ENCODE measurements at places on chromosomes 4 and X.
A peak's percentile ranks its signal among the peaks of the same experiment; 100 is the strongest.

DNA sequence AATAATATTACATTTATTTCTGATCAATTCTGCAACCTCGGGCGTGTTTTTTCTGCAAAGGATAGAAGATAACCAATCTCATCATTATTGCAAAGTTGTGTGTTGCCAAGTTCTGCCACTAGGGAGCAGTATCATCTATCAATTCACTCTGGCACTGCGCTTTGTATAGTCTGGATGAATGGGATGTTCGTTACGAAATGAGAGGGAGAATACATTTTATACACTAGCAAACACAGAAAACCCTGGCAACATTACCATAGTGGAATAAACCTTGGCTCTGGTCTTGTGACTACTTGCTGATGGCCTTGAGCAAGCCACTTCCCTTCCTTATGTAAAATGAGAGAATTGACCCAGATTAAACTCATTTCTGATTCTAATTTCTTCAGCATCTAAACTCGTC is 97.5 kb upstream of the ZNF518B start:
- no peak for DNase-seq

- no peak for DNase-seq
Measured at GRCh38 chr4:1478766-1479355, 72.6 kb upstream of the NKX1-1 start.

DNA sequence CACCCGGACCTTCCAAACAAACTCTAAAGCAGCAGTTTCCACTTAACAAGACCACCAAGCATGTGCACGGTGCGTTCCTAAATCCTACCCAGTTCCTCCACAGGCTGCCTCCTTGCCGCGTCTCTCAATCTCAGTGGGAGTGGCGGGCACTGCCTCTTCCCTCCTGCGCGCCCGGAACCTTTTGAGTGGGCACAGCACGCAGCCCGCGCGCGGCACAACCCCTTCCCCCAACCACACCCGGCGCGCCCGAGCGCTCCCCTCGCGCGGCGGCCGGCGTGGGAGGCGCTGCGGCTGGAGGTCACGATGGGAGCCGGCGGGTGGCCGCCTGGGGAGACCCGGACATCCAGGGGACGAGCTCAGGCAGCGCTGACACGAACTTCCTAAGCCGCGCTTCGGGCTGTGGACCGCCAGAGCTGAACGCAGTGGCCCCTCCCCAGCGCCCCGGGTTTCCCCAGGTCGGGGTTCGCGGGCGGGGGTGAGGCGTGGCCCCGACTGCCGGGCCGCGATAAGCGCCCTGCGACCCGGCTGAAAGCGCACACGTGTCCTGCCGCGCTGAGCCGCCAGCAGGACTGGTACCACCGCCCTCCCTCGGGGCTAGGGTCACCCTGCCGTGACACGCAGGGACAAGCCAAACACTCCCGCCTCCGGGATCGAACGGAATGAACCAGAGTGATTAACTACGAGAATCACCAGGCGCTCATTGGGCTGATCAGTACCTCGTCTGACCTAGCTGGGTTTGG is at the start of gene ABCG2:
ABCG2 (minus strand) TSS at position 151 of the 740 bp plus-strand sequence. CDS start 18,644 bp downstream, outside the sequence.
- peak; percentile 42 for DNase-seq

- DNase-seq = no peak
Measured at GRCh38 chr4:158461336-158461735, 60.3 kb upstream of the RXFP1 start.

GRCh38 chr4:114088481-114088880 is 109.0 kb upstream of the ARSJ start:
- no peak for DNase-seq

DNA sequence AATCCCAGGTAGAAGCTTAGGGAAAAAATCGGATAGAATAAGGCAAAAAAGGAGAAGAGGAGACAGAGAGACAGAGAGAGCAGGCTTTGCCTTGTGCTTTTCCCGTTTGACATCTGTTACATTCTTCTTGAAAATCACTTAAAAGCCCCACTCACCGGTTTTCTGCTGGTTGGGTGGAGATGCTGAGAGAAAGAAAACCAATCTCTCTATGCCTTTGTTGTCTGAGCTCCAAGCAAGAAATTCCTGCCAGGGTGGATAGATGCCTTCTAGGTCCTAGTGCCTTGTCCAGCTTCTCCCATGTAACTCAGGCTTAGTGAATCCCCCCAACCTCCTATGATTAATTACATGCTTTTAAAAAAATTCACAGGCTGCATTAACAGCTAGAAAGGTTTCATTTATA is at the start of gene DCX:
DCX (minus strand) TSS at position 210 of the 400 bp plus-strand sequence. CDS start 1,794 bp downstream, outside the sequence.
- DNase-seq = no peak

DNA sequence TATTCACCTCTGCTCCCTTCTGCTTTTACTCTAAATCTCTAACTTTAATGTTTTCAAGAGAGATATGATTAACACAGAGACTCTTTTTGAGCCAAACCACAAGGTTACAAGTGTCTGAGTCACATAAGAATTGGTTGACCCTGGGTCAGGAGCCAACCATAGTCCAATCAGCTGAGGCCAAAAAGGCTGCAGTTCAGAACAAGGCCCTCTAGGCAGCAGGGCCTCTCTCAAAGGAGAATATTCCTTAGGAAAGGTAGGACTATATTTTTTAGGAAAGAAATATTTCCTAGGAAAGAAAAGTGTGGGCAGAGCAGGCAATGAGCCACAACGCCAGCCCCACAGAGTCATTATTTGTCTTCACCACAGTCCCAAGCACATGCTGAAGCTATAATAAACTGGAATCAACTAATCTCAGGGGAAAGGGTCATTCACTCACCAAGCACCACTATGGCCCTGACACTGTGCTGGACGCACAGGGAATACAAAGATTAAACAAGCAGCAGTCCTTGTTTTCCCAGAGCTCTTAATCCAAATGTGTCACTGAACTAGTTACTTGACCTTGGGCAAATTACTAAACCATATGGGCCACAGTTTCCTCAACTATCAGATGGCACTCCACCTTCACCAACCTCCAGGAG is 2.2 kb downstream of the ATP8A1 start:
- no peak for DNase-seq

DNA sequence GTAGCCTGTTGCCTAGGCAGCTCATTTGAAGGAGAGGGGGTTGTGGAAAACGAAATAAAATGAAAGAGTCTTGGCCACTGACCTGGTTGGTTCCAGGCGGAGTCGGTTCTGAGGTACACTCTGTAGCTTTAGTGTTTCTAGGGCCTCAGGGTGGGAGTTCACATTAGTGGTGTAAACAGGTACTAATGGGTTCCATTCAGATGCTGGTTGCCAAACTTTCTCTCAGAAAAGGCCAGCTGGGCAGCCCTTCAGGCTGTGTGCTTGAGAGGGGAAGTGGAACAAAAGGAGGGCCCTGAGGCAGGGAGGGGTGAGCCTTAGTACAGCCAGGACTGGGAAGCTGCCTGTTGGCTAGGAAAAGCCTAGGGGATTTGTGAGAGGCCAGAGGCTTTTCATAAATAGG is 24.8 kb downstream of the NHSL2 start:
- DNase-seq = no peak

DNA sequence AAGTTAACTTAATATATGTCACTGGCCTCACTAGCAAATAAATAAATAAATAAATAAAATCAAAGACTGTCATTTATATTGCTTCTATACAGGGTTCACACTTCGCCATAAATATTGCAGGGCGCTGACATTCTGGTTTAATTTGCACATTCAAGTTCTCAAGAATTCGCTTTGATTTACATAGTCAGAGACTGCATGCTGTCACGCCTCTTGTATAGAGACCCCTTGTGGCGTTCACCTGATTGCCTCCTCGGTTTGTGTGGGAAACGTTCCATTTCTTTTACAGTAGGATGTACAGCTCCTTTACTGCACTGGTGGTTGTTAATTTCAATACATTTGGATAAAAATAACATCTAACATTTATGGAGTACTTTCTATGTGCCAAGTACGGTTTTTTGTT is 71.3 kb upstream of the ADGRG2 start:
- DNase-seq = no peak

DNA sequence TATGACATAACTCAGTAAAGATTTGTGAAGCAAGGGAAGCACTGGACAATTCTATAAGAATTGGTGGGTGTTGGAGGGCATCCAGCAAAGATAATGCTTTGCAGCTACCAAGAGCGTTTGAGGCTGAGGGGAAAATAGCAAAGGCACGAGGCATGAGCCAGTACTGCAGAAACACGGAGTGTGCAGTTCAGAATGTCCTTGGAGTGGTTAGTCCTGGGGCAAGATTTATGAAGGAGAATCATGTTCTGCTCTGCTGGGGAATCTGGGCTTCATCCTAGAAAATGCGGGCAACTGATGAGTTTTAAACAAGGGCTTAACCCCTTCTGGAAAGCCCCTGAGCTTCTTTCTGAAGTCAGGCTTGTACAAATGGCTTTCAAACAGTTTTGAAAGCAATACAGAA is 452.5 kb downstream of the IL15 start:
- DNase-seq = no peak

- DNase-seq = no peak
Measured at GRCh38 chr4:22238742-22239141, 277.1 kb downstream of the ADGRA3 start.

DNA sequence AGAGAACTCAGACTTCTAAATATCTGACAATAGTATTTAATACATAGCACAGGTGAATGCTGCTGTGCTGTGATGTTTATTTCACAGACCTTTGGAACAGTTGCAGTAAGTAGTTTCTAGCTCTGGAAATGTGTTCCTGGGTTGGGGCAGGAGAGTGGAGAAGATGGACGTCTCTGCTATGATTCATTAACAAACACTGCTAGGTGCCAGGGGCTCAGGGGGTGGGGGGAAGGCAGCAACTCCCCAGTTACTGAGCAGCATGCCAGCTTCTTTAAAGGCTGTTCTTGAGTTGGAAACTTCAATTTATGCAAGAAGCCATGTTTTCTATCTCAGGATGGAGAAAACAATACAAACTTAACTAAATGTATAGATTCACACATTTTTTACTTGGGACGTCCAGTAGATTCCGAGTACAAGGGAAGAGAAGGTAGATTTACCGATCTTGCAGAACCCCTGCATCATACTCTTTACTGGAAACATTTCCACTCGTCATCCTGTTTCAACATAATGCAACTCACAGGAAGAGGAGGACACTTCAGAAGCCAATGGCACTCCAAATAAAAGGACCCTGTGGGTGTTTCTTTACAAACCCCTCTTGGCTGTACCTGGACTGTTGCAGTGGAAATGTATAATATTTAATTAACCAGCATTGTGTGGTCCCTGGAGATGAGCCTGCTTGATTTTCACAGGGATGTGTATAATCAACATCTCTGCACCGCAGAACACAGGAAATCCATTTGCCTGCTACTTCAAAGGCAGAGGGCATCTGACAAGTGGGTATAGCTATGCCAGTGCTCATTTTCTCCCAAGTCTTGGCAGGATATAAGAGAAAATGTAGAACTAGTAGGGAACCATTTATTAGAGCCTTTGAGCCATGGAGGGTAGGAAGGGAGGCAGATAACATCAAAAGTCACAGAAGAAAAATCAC is 171.4 kb downstream of the SH3KBP1 start:
- DNase-seq = no peak

DNA sequence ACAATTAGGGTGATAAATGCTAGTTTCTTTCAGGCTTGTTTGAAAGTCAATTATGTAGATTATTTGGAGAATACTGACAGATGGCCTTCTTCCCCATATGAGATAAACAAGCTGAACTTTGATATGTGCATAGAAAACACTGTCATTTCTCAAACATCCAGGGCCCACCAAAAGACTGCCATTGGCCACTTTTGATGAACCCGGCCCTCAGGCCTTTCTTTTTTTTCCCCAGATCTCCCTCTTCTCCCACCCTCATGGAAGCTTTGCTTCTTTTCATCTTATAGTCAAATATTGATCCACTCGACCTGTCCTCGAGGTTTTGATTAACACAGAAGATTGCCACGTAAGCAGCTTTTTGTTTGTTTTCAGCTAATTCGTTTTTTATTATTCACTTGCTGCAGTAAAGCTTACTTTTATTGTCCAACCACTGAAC is 377.4 kb downstream of the SMARCA1 start:
- DNase-seq = no peak

DNA sequence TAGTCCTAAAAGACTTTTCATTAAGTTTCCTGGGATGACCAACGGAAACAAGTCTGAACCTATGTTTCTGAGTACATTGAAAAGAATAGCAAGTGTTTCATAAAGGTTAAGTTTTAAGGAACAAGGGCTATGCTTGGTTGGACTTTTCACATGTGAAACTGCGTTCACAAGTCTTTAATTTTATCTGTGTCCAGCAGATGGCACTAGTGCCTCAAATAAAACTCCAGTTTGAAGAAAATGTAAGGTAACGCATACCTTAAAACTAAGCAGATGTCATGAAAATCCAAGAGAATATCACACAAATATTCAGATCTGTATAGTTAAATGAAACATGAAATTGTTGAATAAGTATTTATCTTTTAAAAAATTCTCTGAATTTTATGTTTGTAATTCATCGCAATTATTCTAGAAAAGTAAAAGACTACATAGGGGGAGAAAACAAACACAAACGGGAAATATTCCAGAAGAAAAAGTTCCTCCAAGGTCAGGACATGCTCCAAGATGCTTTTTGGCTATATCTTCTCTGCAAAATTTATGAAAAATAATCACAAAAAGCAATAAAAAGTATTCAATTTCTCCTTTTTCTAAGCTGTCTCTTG is 89.6 kb upstream of the MAD2L1 start:
- no peak for DNase-seq

DNA sequence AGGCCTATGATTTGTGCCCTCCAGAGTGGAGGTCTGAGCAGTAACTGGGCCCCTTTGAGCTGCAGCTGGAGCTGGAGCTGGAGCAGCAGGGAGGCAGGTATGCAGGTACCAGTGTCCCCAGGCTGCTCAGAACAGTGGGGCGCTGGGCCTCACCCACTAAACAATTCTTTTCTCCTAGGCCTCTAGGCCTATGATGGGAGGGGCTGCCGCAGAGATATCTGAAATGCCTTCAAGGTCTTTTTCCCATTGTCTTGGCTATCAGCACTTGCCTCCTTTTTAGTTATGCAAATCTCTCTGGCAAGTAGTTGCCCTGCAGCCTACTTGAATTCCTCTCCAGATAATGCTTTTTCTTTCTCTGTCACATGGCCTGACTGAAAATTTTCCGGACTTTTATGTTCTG is 79.7 kb upstream of the OTUD4 start:
- no peak for DNase-seq

- no peak for DNase-seq
Measured at GRCh38 chr4:123408471-123409084, 12.0 kb downstream of the SPRY1 start.

GRCh38 chrX:3550160-3550751 is 163.2 kb downstream of the PRKX start:
- no peak for DNase-seq

DNA sequence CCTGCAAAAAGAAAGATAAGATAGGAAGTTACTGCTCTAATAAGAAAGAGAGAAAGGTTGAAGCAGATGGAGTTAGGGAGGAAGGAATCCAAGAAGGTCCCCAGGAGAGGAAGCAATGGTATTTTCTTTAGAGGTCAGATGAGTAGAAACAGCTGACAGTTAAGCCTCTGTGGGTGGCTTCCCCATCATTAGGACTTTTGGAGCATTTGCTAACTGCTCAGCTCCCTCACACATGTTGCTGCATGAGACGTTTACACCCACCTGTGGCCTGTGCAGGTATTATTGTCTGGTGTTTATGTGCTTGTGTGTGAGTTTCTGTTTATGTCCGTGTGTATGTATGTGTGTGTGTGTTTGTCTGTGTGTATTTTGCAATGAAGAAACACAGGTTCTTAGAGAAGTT is 346.8 kb downstream of the RAB28 start:
- DNase-seq = no peak

GRCh38 chr4:3135155-3136011 is 60.9 kb downstream of the HTT start:
- DNase-seq = no peak

Measured in stimulated activated CD8-positive, alpha-beta memory T cell treated with anti-CD3 and anti-CD28 coated beads, Interleukin-2, amount 100 ng/mL, for 48 hours (primary cell).